ENCODE measurements at places on chromosomes 2 and 18.

DNA sequence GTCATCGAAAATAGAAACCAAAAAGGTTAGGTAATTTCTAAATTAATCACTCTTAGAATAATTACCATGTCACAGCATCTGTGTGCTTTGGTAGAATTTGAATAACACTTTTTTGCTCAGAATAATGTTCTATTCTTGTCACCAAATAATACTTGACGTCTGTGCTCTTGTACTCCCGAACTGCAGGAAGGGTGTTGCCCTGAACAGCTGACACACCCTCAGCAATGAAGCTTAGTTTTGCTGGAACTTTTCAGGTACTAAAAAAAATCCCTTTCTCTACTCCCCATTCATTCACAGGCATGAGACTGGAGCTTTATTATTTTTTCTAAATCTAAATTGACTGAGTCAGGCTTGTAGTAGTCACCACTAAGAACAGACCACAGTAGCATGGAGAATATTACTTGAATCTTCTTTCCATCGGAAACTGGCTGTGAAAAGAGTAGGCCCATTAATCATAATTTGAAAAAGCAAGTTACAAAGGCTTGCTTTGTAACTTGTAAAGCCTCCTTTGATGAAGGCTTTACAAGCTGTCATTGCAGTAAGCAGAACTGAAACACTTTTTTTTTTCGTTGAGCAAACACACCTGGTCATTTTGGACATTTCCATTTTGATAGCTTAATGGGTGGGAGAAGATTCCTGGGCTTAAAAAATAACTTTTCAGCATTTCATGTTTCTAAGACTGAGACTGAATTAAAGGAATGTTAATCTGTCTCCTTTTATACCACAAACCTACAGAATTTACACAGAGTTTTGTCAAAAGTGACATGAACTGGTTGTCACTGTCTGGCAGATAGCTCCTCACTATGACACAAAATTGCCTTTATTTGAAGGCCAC is 70.3 kb upstream of the PELI1 start:
- DNase-seq = no peak

DNA sequence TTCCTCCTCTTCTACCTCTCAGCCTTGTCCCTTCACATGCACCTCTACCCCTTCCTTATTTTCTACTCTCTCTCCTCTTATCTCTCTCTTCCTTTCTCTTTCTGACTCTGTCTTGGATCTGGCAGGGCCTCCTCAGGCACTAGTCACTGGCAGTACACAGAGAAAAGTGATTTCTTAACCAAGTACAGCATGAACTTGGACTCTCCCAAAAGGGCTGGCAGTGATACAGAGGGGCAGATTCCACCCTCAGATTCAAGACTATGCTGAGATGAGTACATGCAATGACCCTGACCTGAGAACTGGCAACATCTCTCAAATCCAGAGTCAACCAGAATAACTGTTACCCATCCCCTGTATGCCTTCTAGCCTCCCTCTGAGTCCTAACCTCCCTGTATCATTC is 4.3 kb downstream of the AOX1 start:
- DNase-seq = no peak

DNA sequence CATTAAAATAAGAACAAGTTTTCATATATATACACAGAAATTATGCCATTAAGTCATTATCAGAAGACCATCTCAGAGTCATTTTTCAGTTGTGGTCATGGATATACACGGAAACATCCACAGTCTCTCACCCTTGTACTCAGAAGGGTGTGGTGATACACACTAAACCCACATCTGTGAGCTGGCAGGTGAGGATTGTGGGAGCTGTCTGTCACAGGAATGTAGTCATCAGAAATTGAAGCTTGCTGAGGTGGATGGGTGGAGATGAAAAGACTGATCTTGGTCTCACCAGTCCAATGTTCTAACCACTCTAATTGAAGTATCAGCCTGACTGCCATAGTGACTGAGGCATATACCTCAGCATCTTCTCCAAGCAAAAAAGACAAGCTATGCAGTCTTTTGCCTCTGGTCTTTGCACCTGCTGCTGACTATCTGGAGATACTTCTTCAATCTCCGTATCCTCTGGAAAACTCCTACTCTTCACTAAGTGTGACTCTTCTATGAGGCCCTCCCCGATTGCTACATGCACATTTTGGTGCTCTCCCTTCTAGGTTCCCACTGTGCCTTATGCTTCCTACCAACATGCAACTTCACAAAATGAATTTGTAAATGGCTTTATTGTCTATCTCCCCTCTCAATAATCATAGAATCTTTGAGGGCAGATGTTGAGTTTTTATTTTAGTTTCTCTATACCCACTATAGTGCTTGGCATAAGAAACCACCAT is 232.8 kb downstream of the DYM start:
- peak; percentile 29 for DNase-seq

- DNase-seq = no peak
Measured at GRCh38 chr2:2273421-2273820, 57.7 kb downstream of the MYT1L start.

DNA sequence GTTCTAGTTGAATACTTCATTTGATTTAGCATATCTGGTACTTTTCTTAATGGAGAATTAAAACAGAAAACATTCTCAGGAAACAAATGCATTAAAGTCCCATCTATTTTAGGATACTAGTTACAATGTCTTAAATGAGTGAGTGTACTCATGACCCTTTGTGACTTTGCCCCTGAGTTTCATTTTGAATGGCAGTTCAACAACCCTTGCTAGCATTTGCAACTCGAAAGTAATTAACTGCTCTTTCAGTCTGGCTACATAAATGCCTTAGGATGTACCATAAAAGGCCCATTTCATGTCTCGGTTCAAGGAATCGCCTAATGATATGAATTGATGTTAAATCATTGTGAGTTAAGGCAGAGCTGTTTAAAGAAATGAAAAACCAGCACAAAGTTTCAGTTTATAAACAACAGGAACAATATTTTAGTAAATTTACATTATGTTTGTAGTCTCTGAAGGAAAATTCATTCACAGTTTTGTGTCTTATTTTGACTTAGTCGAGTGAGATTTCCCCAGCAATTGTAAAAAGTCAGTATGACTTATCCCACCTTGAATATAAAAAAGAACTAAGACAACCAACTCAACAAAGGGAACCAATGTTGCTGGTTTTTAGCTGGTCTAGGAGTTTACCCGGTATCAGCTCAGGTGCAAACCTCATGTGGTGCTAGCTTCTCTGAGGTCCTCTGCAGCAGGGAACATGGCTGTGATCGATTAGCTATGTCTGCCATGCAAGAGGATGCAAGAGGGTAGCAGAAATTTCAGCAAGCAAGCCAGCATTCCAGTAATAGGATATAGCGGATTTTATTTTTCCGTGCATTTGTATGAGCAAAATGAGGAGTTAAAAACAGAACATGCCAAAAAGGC is 386.2 kb downstream of the PTPRM start:
- DNase-seq = no peak

DNA sequence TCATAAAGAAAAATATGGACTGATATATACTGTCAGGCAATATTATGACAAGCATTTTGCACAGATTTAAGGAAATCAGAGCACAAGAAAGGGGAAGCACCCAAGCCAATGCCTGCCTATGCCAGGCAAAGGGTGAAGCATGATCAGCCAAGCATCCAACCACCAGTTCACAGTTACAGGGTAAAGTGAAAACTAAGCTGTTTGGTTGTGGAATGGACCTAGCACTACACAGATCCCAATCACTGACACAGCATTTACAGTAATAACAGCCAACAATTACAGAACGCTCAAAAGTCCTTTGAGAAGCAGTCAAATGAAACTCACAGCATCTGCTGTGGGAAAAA is 90.3 kb downstream of the SP3 start:
- no peak for DNase-seq
